ENCODE measurements at places on chromosomes 4 and X. TPM values are rescaled to one million over a fixed set of nuclear protein-coding genes. Genes with fewer than 3 reads are reported as not detected.

- no peak for DNase-seq
Observed at GRCh38 chr4:113444386-113444785, 317.2 kb downstream of the CAMK2D start.

ARHGAP24 gene
- total RNA-seq: 5.2 TPM

- DNase-seq: no peak
Observed at GRCh38 chr4:87875191-87875590, 42.4 kb downstream of the MEPE start.

GRCh38 chr4:107935246-107935645, 3.9 kb downstream of the CYP2U1 start:
- no peak for DNase-seq

GRCh38 chr4:118141240-118141639, 107.0 kb downstream of the NDST3 start:
- DNase-seq: no peak

TRPC5OS gene
- not detected for total RNA-seq

Data from mucosa of descending colon (tissue), 3 donors.